ENCODE measurements at places on chromosomes 3 and 15.

GRCh38 chr15:70036585-70037291, 61.0 kb downstream of the TLE3 start:
- no peak for DNase-seq

DNA sequence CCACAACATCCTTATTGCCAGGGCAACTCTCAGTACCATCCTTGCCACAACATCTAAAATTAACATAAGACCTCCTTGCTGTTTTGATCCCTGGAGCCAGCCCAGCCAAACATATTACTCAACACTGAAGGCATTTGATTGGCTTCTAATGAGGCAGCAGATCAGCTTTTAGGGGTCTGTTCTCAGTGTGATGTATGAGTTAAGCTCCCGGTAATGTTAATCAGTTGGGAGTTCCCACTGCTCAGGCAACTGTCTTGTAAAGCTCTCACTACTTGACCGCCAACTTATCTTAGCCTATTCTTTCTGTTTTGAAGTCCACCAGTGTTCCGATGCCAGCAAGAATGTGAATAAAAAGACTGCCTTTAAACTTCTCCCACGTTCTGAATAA, 158.9 kb downstream of the FOXB1 start:
- no peak for DNase-seq

GRCh38 chr15:26872206-26872605, 5.3 kb downstream of the GABRA5 start:
- no peak for DNase-seq

GRCh38 chr3:108546247-108546646, 35.9 kb upstream of the MYH15 start:
- no peak for DNase-seq

GRCh38 chr3:122925756-122926155, 101.8 kb downstream of the SEMA5B start:
- DNase-seq, result no peak

- no peak for DNase-seq
Measured at GRCh38 chr3:197151580-197151979, 122.0 kb upstream of the MELTF start.

GRCh38 chr15:52179278-52180195, 11.7 kb downstream of the GNB5 start:
- peak; percentile 88 for DNase-seq

DNA sequence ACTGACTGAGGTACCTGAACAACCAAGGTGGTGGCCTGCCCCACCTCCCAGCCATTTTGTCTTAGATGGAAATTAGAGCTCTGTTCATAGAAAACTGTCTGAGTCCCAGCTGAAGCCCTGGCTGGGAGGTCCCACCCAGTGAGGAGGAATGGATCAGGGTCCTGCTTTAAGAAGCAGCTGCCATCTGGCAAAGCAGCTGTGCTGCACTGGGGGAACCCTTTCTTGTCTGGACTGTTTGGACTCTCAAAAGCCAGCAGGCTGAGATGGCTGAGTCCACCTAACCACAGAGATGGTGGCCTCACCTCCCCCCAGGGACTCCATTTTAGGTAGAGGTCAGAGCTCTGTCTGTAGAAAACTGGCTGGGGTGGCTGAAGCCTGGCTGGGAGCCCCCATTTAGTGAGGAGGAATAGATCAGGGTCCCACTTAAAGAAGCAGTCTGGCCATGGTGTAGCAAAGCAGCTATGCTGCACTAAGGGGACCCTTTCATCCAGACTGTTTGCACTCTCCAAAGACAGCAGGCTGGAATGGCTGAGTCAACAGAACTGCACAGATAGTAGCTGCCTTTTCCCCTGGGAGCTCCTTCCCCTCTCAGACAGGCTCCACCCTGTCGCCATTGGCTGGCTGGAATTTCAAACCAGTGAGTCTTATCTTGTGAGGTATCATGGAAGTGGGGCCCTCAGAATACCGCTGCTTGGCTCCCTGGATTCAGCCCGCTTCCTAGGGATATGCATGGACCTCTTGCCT, 116.9 kb downstream of the EPHA6 start:
- DNase-seq, result no peak
